ENCODE measurements at places on chromosomes 5 and 9. TPM values are rescaled to one million over a fixed set of nuclear protein-coding genes. Genes with fewer than 3 reads are reported as not detected.

Gene NRG2
- 0.24 TPM for total RNA-seq

Gene IRX1
- total RNA-seq: 2.7 TPM

Gene WHRN
- total RNA-seq: 10.6 TPM

Gene ANKRD20A1
- not detected for total RNA-seq

Gene PTPRD
- 21.5 TPM for total RNA-seq

Gene PCDHGA10
- 0.35 TPM for total RNA-seq

Gene ECSCR
- total RNA-seq: 6.4 TPM

Gene TMEM174
- not detected for total RNA-seq

Gene DNAI1
- 0.96 TPM for total RNA-seq

Gene FOXD4L4
- not detected for total RNA-seq

Gene PCDHGC5
- 0.44 TPM for total RNA-seq

Gene CFAP157
- not detected for total RNA-seq

Gene TMEM215
- 0.10 TPM for total RNA-seq

Gene ABCA2
- total RNA-seq: 6.8 TPM

Gene PLAC8L1
- 0.44 TPM for total RNA-seq

Gene TMEM252
- not detected for total RNA-seq

Gene RPP25L
- 46.0 TPM for total RNA-seq

Gene NKD2
- total RNA-seq: 4.9 TPM

Gene KIAA1191
- 77.3 TPM for total RNA-seq

Gene IPPK
- 12.5 TPM for total RNA-seq

Gene PTCH1
- total RNA-seq: 18.3 TPM

Gene SH3TC2
- 0.07 TPM for total RNA-seq

Gene OLFML2A
- total RNA-seq: 7.4 TPM

Gene RASGEF1C
- total RNA-seq: 1.4 TPM

Gene FBP2
- not detected for total RNA-seq

Gene NSG2
- total RNA-seq: 1.7 TPM

Gene TLX3
- not detected for total RNA-seq

Gene SLC22A4
- total RNA-seq: 0.17 TPM

Gene CDKN2B-AS1
- 0.07 TPM for total RNA-seq

Gene DMRT1
- not detected for total RNA-seq

Gene SLCO6A1
- total RNA-seq: not detected

Gene TOR4A
- total RNA-seq: 21.3 TPM

Gene CDO1
- 9.2 TPM for total RNA-seq

Gene LCN9
- 0.44 TPM for total RNA-seq

Gene NUTM2G
- 0.07 TPM for total RNA-seq

Gene NDST1
- 28.7 TPM for total RNA-seq

Gene CARTPT
- not detected for total RNA-seq

Gene PCAT7
- 1.3 TPM for total RNA-seq

All from H7 (cell line).